SJSA1 (cell line): ENCODE measurements at places on chromosomes 5 and 9. TPM values are rescaled to one million over a fixed set of nuclear protein-coding genes. Genes with fewer than 3 reads are reported as not detected.

PCDHB8 gene
- 0.75 and 1.8 TPM in 2 replicates for total RNA-seq

ADAMTSL2 gene
- not detected in 2 replicates for total RNA-seq

FBXL7 gene
- 10.4 and 14.6 TPM in 2 replicates for total RNA-seq

C9 gene
- total RNA-seq = 0.37 TPM in 1 of 2 replicates, not detected in the other

PCDHGA10 gene
- 1.2 and 2.9 TPM in 2 replicates for total RNA-seq

TMEFF1 gene
- 1.3 and 9.3 TPM in 2 replicates for total RNA-seq

TMEM252 gene
- not detected in 2 replicates for total RNA-seq

DOCK2 gene
- total RNA-seq = 1.5 and 3.5 TPM in 2 replicates

DNA sequence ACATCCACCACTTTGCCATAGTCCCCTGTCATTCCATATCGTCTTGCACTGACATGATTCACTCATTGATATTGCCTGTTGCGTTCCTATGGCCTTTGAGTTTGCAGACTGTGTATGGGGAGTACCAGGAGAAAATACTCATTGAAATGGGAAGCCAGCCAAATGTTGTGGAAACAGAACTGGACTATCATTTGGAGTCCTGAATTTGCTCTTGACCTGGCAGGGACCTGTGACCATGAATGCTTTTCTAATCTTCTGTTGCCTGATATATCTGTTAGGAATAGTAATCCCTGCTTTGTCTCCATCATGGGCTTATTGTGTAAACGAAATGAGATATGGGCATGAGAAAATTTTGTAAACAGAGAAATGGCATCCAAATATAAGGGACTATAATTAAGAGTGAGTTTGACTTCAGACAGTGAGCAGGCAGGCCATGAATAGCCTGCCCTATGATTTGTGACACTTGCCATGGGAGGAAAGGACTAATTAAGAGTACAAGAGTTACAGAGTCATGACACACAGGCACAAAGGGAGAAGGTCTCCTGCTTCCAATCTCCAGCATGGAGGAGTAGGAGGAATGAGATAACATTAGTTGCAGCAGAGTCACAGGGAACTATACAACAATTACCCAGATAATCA lies 572.9 kb upstream of the SGCD start:
- no peak overlapping the region for H3K4me3 ChIP-seq
- no peaks in the 10 kb centered on the region for H3K36me3 ChIP-seq
- no peak overlapping the region for H3K27ac ChIP-seq
- H3K4me1 ChIP-seq = no peaks in the 10 kb centered on the region
- H3K27me3 ChIP-seq = no peaks in the 10 kb centered on the region

DNA sequence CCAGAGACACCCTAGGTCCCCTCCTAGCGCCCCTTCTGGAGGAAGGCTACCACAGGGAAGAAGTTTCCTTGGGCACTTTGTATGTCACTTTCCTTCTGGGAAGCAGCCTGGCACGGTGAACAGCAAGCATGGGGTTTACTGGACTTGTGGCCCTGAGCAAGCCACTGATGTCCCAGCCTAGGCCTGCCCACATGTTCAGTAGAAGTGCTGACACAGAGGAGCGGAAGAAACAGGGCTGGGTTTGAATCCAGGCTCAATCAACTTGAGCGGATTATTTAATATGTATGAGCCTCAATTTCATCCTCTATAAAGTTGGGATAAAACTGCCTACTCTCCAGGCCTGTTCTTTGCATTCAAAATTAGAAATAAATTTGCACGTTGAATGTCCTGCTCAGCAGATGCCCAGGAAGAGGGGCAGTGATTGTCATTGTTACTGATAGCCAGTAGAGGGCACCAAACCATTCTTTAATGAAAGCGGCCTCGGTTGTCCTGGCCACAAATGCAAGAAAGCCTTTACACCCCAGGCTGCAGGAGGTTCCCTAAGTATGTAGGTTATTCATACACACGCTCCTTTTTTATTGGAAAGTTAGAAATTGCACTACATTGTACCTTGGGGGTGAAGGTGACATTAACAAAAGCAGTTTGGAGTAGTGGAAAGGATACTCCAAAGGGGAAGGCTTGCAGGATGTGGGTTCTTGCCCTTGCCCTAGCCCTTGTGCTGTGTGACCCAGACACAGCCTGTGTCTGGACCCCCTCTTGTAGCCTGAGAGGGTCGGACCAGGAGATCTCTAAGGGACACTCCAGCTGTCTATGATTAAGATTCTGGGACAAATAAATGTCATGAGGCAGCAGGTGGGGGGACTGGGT lies 13.4 kb upstream of the XPA start:
- peak; percentile 66 for DNase-seq
- H3K4me1 ChIP-seq = peaks cover 42% of the 10 kb centered on the region
- no peak overlapping the region for H3K27ac ChIP-seq

- no peak overlapping the region for H3K27ac ChIP-seq
- no peak overlapping the region for H3K4me3 ChIP-seq
- no peak for DNase-seq
These were observed 75.4 kb upstream of the SYK start for GRCh38 chr9:90726215-90726614.

GRCh38 chr9:98678244-98678842 lies 30.4 kb downstream of the GABBR2 start:
- H3K36me3 ChIP-seq = no peaks in the 10 kb centered on the region
- H3K27ac ChIP-seq = no peak overlapping the region
- H3K4me1 ChIP-seq = no peaks in the 10 kb centered on the region
- no peaks in the 10 kb centered on the region for H3K27me3 ChIP-seq

GRCh38 chr9:22682961-22683699 lies 236.5 kb downstream of the DMRTA1 start:
- 0 out of 2 replicates have a peak, but pooled peaks cover 3% of the 10 kb centered on the region for H3K4me1 ChIP-seq
- no peaks in the 10 kb centered on the region for H3K36me3 ChIP-seq
- no peak for DNase-seq
- H3K27ac ChIP-seq = no peak overlapping the region

DNA sequence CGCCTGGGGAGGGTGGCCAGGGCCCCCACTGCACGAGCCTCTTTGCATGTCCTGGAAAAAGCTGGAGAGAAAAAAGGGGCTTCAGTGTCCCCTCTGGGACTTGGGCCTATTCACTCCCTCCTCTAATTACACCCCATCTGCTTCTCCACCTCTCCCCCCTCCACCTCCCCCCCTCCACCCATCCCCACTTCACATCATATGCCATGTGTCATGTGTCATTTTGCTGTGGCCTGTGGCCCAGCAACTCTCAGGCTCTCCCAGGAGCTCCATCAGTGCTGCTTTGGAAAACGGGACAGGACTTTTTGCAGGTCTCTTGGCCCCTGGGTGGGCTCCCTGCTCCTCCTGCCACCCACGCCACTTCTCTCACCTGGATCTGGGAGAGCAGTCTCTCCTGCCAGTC lies 68.7 kb downstream of the NTNG2 start:
- H3K36me3 ChIP-seq = no peaks in the 10 kb centered on the region
- peaks cover 31% of the 10 kb centered on the region for H3K27me3 ChIP-seq
- H3K4me1 ChIP-seq = no peaks in the 10 kb centered on the region

GRCh38 chr9:86459191-86459590 lies 105.0 kb upstream of the TUT7 start:
- no peak overlapping the region for H3K4me3 ChIP-seq
- no peaks in the 10 kb centered on the region for H3K36me3 ChIP-seq
- no peaks in the 10 kb centered on the region; the same call in 1 of the 2 replicates for H3K4me1 ChIP-seq
- H3K27ac ChIP-seq = no peak overlapping the region

DNA sequence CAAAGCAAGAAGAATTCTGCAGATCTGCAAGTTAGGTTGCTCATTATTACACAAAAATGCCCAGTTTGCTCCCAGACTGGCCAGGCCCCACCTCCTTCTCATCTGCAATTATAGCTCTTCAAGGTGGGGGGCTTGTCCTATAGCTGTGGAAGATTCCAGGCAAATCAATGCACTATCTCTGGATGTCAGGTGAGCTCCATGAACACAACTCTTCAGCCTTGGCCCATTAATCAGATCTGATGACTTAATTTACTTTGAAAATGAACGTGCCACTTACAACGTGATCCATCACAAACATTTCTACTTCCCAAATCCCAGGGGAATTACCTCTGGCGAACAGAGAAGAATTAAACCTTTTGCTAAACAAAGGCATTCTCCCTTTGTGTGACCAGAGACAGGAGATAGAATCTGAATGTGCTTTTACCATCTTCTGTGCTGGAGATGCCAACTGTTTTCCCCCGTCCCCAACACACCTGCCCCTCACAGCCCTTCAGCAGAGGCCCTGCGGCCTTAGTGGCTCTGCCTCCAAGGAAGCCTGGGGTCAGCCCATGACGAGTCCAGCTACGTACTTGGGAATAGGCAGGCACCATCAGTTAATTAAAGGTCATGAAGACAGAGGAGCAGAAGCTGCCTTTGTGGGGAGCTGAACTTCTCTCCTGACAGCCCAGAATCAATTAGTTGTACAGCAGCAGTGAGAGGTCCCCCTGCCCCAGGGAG lies 60.5 kb downstream of the SNX18 start:
- no peak overlapping the region for H3K4me3 ChIP-seq
- no peak overlapping the region for H3K27ac ChIP-seq
- no peak for DNase-seq
- H3K27me3 ChIP-seq = no peaks in the 10 kb centered on the region
- H3K36me3 ChIP-seq = no peaks in the 10 kb centered on the region
- peaks cover 51% of the 10 kb centered on the region for H3K4me1 ChIP-seq

- no peaks in the 10 kb centered on the region for H3K36me3 ChIP-seq
- no peak overlapping the region for H3K4me3 ChIP-seq
- H3K27ac ChIP-seq = peak overlapping the region; percentile 47; the same call in 1 of the 2 replicates
- H3K4me1 ChIP-seq = peaks cover 12% of the 10 kb centered on the region
- peak; percentile 44 for DNase-seq
These were observed 194.8 kb upstream of the SLC30A5 start for GRCh38 chr5:68898951-68899471.

GRCh38 chr5:176647843-176648473 lies 674 bp downstream of the TSPAN17 start:
- peaks cover 16% of the 10 kb centered on the region for H3K4me1 ChIP-seq
- H3K27me3 ChIP-seq = no peaks in the 10 kb centered on the region
- peak overlapping the region; percentile 52; the same call in 1 of the 2 replicates for H3K27ac ChIP-seq
- H3K36me3 ChIP-seq = peaks cover 5% of the 10 kb centered on the region
- H3K4me3 ChIP-seq = peak overlapping the region; percentile 57
- DNase-seq = peak; percentile 76

- H3K27ac ChIP-seq = no peak overlapping the region
- peaks cover 92% of the 10 kb centered on the region for H3K36me3 ChIP-seq
- no peak for DNase-seq
- H3K27me3 ChIP-seq = no peaks in the 10 kb centered on the region
- no peak overlapping the region for H3K4me3 ChIP-seq
These were observed 79.3 kb upstream of the OTULINL start for GRCh38 chr5:14502294-14502690.

GRCh38 chr9:112861638-112862555 lies 28.8 kb downstream of the SLC46A2 start:
- H3K27ac ChIP-seq = no peak overlapping the region
- no peaks in the 10 kb centered on the region for H3K4me1 ChIP-seq
- H3K27me3 ChIP-seq = no peaks in the 10 kb centered on the region
- no peak overlapping the region for H3K4me3 ChIP-seq
- no peaks in the 10 kb centered on the region for H3K36me3 ChIP-seq

DNA sequence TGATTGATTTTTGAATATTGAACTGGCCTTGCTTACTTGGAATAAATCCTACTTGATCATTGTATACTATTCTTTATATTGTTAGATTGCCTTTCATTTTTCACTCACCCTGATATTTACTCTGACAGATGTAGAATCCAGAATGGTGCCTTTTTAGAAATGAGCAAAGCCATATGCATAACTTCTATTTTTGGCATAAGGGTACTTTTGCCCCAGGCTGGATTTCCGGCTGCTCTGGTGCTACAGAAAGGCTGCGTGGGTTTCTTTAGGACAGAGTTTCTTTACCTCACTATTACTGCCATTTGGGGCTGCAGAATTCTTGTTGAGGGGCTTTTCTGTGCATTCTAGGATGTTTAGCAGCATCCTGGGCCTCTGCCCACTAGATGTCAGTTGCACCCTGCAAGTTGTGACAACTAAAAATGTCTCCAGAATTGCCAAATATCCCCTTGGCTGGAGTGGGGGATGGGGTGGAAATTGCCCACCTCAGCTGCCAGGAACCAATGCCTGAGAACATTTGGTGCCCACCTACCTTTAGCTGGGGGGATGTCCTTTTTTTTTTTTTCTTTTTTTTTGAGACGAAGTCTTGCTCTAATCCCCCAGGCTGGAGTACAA lies 50.1 kb downstream of the SLC36A1 start:
- H3K27me3 ChIP-seq = no peaks in the 10 kb centered on the region
- H3K4me3 ChIP-seq = no peak overlapping the region

DNA sequence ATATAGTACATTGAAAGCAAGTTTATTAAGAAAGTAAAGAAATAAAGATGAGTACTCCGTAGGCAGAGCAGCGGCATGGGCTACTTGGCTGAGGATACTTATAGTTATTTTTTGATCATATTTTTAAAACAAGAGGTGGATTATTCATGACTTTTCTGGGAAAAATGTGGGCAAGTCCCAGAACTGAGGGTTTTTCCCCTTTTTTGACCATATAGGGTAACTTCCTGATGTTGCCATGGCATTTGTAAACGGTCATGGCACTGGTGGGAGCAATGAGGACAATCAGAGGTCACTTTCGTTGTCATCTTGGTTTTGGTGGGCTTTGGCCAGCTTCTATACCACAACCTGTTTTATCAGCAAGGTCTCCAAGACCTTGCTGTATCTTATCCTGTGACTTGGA lies 5.2 kb upstream of the BASP1 start:
- no peak overlapping the region for H3K4me3 ChIP-seq
- H3K27ac ChIP-seq = no peak overlapping the region
- no peaks in the 10 kb centered on the region for H3K27me3 ChIP-seq
- DNase-seq = no peak

GRCh38 chr5:174453690-174454089 lies 270.7 kb upstream of the MSX2 start:
- no peaks in the 10 kb centered on the region for H3K36me3 ChIP-seq
- H3K4me1 ChIP-seq = no peaks in the 10 kb centered on the region
- no peak for DNase-seq
- H3K27me3 ChIP-seq = no peaks in the 10 kb centered on the region
- no peak overlapping the region for H3K4me3 ChIP-seq
- H3K27ac ChIP-seq = no peak overlapping the region

GRCh38 chr5:138224712-138225111 lies 11.6 kb upstream of the CDC23 start:
- H3K4me3 ChIP-seq = no peak overlapping the region
- H3K27me3 ChIP-seq = no peaks in the 10 kb centered on the region
- no peaks in the 10 kb centered on the region for H3K36me3 ChIP-seq

- no peaks in the 10 kb centered on the region for H3K27me3 ChIP-seq
- H3K4me1 ChIP-seq = peaks cover 14% of the 10 kb centered on the region
- no peak overlapping the region for H3K4me3 ChIP-seq
- no peak overlapping the region for H3K27ac ChIP-seq
- no peak for DNase-seq
These were observed 41.0 kb downstream of the CCNJL start for GRCh38 chr5:160271396-160271795.

GRCh38 chr5:100758780-100759179 lies 144.3 kb downstream of the ST8SIA4 start:
- no peak for DNase-seq
- no peaks in the 10 kb centered on the region for H3K36me3 ChIP-seq
- H3K27me3 ChIP-seq = 0 out of 2 replicates have a peak, but pooled peaks cover 3% of the 10 kb centered on the region
- no peak overlapping the region for H3K4me3 ChIP-seq
- H3K27ac ChIP-seq = no peak overlapping the region
